ENCODE measurements at places on chromosomes 6 and 20. TPM values are rescaled to one million over a fixed set of nuclear protein-coding genes. Genes with fewer than 3 reads are reported as not detected.

TRIM10 gene
- total RNA-seq, result 0.12 TPM

OLIG3 gene
- total RNA-seq, result not detected

PNLDC1 gene
- not detected for total RNA-seq

GPR6 gene
- total RNA-seq, result not detected

FAXC gene
- total RNA-seq, result 5.3 TPM

SYS1 gene
- total RNA-seq, result 42.0 TPM

CRIP3 gene
- 0.80 TPM for total RNA-seq

HLA-DQA1 gene
- total RNA-seq, result not detected

DNA sequence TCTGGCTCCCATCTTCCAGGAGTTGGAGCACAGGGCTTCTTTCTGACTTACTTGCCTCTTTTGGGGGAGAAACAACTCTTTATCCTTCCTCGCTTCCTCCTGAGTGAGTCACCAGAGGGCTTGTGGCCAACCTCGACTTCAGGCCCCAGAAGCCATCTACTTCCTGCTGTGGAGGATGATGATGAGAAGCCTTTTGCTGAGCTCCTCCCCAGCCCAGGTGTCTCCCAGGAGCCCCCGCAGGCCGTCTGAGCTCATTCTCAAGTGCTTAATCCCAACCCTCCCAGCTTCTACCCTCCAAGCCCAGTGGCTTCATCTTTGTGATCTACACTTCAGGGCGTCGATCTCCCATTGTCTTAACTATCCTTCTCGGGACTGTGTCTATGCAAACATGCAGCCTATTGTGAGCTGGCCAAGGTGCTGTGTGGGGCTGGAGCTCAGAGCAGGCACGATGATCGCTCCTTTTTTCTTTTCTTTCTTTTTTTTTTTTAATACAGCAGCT is 27.9 kb downstream of the SDCBP2 start:
- H3K27me3 ChIP-seq, result no peaks in the 10 kb centered on the region
- no peak for DNase-seq
- H3K4me3 ChIP-seq, result no peak overlapping the region
- no peak overlapping the region for H3K27ac ChIP-seq
- H3K36me3 ChIP-seq, result no peaks in the 10 kb centered on the region

DNA sequence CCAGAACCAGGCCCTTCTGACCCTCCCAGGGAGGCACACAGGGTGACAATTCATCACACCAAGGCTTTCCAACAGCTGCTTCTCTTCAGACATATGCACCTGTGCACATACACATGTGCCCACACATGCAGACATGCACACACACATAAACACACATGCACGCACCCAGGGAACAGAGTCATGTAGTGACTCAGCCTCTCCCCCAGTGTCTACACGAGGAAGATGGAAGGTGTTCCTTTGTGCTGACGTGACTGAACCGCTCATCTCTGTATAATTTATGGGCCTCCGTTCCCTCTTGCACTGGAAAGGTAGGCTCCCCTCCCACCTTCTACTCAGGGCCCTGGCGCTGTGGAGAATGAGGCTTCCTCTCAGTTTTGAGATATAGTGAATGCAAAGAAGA is 23.8 kb upstream of the PLEKHG1 start:
- H3K4me1 ChIP-seq, result peaks cover 7% of the 10 kb centered on the region
- H3K4me3 ChIP-seq, result no peak overlapping the region
- no peak for DNase-seq
- H3K27ac ChIP-seq, result no peak overlapping the region
- H3K36me3 ChIP-seq, result no peaks in the 10 kb centered on the region
- no peaks in the 10 kb centered on the region for H3K27me3 ChIP-seq

GRCh38 chr6:18425218-18425617 is 38.1 kb downstream of the RNF144B start:
- H3K4me3 ChIP-seq, result no peak overlapping the region
- no peak for DNase-seq
- H3K36me3 ChIP-seq, result no peaks in the 10 kb centered on the region
- H3K27me3 ChIP-seq, result no peaks in the 10 kb centered on the region
- no peaks in the 10 kb centered on the region for H3K4me1 ChIP-seq

DNA sequence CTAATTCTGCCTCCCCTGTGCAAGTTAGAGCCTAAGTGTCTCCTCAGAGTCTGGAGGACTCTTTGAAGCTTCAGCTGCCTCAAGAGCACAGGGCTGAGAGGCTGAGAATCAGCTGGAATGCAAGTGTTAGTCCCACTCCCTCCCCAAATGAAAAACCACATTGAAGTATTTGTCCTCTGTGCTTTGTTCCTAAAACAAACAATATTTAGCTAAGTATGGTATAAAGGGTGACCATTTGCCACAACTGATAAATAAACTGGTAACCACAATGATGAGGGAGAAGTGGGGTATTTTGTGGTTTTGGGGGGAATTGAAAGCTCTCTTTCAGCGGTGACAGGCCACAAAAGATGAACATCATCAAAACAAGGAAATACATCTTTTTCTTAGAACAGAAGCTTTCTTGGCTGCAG is 91.7 kb upstream of the HDDC2 start:
- no peaks in the 10 kb centered on the region for H3K27me3 ChIP-seq
- DNase-seq, result no peak
- H3K36me3 ChIP-seq, result no peaks in the 10 kb centered on the region
- no peak overlapping the region for H3K4me3 ChIP-seq
- no peaks in the 10 kb centered on the region for H3K4me1 ChIP-seq
- H3K27ac ChIP-seq, result no peak overlapping the region

GRCh38 chr6:122014961-122015360 is 384.5 kb upstream of the HSF2 start:
- no peak for DNase-seq
- no peaks in the 10 kb centered on the region for H3K27me3 ChIP-seq
- no peaks in the 10 kb centered on the region for H3K4me1 ChIP-seq
- no peaks in the 10 kb centered on the region for H3K36me3 ChIP-seq
- H3K27ac ChIP-seq, result no peak overlapping the region
- no peak overlapping the region for H3K4me3 ChIP-seq

DNA sequence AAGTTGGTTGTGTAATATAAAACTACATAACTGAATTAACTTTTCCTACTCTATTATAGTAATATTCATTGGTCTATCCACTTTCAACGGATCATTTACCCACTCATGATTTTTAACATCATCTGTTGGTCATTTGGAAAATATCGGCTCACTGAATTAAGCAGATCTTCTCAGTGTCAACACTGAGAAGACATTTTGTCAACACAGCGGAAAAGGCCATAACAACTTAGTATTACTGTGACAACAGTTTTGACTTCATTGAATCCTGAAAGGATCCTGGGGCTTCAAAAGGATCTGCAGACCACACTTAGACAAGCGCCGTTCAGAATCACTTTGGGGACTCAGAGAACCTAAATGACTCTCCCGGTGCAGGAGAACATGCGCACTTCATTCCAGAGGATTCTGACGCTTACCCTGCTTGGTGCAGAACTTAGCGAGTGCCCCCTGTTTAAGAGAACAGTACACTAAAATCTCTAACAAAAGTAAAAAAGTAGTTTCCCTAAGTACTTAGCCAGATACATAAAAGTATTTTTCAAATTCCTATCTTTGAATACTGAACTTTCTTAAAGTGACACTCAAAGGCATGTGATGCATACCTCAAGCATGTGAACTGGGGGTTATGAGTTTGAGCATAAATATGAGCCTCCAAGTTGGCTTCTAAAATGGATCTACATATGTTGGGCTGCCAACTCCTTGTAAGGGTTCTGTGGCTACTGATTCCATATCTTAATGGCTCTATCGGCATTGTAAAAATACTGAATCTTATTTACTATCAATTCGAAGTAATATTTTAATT is 4.0 kb downstream of the ZBTB2 start:
- H3K4me1 ChIP-seq, result peaks cover 11% of the 10 kb centered on the region
- H3K36me3 ChIP-seq, result no peaks in the 10 kb centered on the region
- H3K27ac ChIP-seq, result peak overlapping the region; percentile 99
- H3K4me3 ChIP-seq, result no peak overlapping the region

DNA sequence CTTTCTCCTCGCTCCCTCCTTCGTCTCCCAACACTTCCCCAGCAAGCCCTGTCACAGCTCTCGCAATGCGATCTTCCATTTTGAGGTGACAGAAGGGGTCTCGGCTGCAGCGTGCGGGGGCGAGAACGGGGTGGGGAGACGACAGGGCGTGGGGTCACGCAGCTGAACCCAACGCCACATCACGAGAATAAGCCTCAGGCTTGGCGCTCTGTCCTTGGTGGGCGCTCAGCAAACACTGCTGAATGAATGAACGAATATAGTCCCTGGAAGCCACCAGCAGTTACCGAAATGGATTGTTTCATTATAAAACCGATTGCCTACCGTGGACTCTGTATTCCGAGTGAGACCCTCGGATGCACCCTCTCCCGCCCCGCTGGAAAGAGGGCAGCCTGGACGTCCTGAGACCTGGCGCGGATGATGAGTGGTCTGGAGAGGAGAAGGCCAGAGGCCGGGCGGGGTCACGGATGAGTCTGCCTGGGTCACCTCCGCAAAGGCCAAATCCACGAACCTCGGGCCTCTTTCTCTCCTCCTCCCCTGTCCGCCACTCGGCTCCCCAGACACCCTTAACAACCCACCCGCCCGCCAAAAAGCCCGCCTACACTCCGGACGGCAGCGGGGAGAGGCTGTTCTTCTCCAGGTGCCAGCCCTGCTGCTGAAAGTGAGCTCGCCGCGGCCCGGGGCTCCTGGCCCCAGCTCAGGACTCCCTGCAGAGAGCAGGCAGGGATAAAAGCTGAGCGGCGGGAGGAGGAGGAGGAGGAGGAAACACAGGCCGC is 3.7 kb downstream of the NRN1 start:
- peaks cover 100% of the 10 kb centered on the region for H3K27me3 ChIP-seq
- H3K4me3 ChIP-seq, result no peak overlapping the region
- no peak overlapping the region for H3K27ac ChIP-seq

DNA sequence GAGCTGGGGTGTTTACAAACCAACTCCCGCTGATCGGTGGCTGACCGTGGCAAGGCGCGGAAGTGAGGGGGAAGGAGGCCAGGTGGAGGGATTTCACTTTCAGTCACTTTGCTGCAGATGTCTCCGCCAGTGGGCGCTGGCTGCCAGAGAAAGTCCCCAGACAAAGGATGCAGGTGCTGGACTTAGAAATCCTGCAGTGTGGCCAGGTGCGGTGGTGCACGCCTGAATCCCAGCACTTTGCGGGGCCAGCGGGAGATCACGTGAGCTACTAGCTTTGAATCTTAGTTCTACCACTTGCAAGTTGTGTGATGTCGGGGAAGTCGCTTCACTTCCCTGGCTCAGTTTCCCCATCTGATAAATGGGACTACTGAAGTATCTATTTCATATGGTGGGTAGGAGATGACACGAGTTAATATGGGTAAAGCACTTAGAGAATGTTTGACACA is 180.4 kb downstream of the ZNF217 start:
- DNase-seq, result peak; percentile 79
- H3K4me3 ChIP-seq, result no peak overlapping the region
- H3K4me1 ChIP-seq, result no peaks in the 10 kb centered on the region
- no peaks in the 10 kb centered on the region for H3K36me3 ChIP-seq
- H3K27me3 ChIP-seq, result no peaks in the 10 kb centered on the region

- H3K27ac ChIP-seq, result peak overlapping the region; percentile 10
- peaks cover 20% of the 10 kb centered on the region for H3K4me1 ChIP-seq
- DNase-seq, result no peak
- no peaks in the 10 kb centered on the region for H3K36me3 ChIP-seq
These were observed 109.2 kb upstream of the ASF1A start for GRCh38 chr6:118784641-118785164.

DNA sequence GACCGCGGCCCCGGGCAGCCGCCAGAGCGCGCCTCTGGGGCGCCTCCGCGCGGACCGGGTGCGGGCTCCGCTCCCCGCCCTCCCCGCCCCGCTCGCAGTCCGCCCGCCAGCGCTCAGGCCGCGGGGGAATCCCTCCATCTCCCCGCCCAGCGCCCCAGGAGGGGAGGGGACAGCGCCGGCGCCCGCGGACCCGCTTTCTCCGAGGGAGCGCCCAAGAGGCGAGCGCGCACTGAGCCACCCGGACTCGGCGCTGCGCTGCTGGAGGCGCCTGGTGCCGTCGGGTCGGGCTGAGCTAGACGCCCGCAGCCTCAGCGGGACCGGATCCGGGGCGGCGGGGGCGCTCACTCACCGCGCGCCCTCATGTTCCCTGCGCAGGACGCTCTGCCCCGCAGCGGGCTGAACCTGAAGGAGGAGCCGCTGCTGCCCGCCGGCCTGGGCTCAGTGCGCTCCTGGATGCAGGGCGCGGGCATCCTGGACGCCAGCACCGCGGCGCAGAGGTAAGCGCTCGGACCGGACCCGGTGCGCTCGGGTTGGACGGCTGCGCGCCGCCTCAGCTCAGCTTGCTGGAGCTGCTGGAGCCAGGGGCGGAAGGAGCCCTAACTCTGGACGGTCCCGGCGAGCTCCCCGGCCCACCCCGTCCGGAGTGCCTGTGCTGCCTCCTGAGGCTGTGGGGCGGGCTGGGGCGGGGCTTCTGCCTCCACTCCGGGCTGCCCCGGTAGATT is 867 bp downstream of the EBF4 start:
- no peak overlapping the region for H3K27ac ChIP-seq
- no peaks in the 10 kb centered on the region for H3K4me1 ChIP-seq
- H3K27me3 ChIP-seq, result peaks cover 36% of the 10 kb centered on the region
- peak; percentile 69 for DNase-seq

DNA sequence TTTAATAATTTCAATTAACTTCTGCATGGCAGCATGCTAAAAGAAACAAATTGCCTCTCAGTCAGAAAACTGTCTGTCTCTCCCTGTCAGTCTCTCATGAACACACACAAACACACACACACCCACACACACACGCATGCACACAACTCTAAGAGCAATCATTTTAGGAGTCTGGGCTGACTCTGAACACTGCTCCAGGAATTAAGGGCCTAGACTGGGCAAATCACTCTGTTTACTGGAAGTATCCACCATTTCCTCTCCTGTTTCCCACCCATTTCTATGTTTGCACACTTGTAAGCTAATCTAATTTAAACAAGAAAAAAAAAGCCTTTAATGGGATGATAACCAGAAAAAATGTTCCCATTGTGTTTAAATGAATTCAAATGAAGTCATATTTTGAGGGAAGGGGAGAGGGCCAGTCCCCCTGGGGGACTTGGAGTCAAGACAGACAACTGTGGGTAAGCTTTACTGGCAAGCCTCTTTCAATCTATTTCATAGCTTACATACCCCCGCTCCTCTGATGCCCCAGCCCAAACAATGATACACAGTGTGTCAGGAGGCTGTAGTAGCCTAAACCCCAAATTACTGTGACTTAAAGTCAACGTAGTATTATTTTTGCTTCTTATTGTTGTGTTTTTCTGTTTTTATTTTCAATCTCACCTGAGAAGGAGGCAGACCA is 447.8 kb upstream of the FLRT3 start:
- H3K27me3 ChIP-seq, result no peaks in the 10 kb centered on the region
- no peaks in the 10 kb centered on the region for H3K36me3 ChIP-seq
- DNase-seq, result no peak
- H3K4me3 ChIP-seq, result no peak overlapping the region
- peaks cover 15% of the 10 kb centered on the region for H3K4me1 ChIP-seq
- H3K27ac ChIP-seq, result no peak overlapping the region
